Gastroesophageal sphincter (tissue), 4 donors: ENCODE measurements at places on chromosomes 7 and 10.

- no peak for ATAC-seq
Measured at GRCh38 chr10:93124580-93125318, 51.1 kb downstream of the CYP26A1 start.

DNA sequence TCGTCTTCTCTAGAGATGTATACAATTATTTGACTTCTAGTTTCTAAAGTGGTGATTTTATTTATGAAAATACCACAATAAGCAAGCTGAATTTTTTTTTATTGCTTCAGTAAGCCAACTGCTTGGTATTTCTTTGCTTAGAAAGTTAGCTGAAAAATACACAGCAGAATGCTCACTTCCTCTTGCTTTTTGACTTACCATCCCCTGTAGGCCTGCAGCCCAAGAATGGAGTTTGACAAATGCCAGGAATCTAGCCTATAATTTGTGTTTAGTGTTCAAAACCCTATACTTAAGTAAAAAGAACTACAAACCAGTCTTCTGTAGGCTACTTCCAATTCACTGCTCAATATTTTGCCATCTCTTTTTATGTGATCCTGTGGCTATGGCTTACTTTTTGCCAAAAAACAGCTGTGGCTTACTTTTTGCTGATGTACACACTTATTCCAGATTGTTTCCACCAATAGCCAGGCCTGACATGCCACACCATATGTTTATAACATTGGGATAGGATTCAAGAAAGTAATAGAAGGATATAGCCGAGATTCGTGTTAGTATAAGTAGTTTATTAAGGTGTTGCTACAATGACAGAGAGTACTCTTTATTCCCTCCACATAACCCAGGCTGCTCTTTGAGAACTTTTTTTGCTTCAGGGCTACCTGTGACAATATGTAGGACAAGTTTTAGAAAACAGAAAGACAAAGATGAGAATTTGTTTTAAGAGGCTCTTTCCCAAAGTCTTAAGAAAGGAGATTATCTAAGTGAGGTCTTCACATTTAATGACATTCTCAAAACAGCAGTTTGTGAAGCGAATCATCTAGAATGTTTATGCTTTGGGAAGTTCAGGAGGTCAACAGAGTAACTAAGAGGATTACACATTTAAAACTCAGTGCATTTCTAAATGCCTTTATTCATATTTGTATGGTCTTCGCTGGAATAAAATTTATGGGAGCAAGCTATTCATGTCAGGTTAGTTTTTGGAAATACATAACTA, 263.9 kb upstream of the FZD1 start:
- ATAC-seq: no peak

DNA sequence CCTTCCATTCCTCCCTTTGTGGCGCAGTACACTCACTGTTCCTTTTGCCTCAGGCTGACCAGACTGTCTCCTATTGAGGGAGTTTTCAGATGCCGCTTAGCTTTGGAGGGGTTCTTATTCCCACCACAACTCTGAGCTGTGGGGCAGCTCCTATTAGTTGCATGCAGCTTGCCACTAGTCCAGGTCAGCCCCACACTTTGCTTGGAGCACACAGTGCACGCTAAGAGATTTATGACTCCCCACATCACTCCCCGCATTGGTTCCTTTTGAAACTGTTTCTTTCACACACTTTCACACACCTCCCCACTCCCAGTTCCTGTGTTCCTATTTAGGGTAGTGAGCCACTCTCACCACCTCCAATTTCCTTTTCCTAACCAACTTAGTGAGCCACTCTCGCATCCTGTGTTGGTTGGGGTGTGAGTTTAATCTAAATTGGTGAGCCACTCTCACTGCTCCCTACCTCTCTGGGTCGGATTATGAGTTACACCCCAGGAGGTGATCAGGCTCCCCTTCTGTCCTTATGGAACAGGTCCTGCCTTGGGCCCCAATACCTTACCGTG, 10.4 kb upstream of the ZNF485 start:
- ATAC-seq: no peak

DNA sequence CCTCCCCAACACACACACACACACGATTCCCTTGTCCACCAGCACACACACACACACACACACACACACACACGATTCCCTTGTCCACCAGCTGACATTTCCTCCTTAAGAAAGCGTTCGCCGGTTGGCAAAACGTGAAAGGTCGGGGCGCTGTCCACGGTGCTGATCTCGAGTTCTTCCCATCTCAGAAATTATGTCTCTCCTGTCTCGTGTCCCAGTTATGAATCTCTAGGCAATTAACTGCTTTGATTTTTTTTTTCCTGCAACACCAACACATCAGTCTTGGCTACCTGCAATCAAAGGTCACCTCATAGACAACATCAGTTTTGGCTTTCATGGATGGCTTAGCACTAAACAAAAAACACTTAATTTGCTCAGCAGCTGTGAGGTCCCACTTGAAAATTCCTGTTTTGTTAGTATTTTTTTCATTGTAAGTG, 1.9 kb downstream of the INA start:
- ATAC-seq: no peak

- ATAC-seq: no peak
Measured at GRCh38 chr7:117251687-117252086, 71.2 kb downstream of the WNT2 start.

- no peak for ATAC-seq
Measured at GRCh38 chr10:119406601-119407253, 135.8 kb downstream of the RGS10 start.

- no peak for ATAC-seq
Measured at GRCh38 chr7:111475419-111475748, 86.9 kb downstream of the IMMP2L start.

DNA sequence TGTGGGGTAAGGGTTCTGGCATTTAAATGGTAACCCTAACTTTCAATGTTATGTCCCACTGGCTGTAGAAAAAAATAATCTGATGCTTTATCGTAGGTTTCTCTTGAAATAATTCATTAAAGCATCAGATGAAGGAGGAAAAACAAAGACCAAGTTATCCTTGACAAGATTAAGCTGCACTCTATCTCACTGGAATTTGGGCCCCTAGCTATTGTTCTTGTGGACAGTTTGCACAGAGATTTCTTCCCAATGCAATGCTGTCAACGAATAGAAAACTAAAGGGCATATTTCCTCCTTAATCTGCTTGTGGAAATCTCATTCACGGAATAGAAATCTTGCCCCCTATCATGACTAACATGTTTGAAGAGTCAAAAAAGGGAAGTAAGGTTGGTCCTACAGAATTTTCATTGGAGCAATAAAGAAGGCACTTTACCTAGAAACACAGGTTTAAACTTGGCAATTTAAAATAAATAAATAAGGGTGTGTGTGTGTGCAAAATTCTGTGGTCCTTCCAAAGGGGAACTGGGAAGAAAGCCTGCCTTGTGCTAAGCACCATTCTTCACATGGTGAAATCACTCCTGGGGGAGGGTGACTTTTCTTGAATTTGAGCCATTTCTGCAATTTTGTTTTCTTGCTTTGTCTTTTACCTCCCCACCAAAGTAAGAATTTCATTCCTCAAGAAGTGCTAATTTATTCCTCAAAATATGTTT, 242.8 kb downstream of the GLI3 start:
- ATAC-seq: no peak

DNA sequence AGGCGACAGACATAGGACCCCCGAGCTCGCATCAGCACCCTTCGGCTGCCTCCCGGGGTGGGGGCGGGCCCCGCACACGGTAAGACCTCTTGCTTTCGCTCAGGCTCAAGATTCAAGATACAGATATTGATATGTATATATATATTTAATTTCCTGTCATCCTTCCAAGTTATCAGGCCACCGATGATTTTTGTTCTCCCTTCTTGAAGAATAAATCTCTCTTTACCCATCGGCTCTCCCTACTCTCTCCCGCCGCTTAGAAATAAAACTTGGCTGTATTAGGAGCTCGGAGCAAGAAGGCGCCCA, 603 bp downstream of the ADRA2A start:
- no peak for ATAC-seq

GRCh38 chr7:138970952-138971351, 10.2 kb downstream of the KIAA1549 start:
- ATAC-seq: no peak

GRCh38 chr10:85643845-85644525, 722.6 kb downstream of the GRID1 start:
- no peak for ATAC-seq

DNA sequence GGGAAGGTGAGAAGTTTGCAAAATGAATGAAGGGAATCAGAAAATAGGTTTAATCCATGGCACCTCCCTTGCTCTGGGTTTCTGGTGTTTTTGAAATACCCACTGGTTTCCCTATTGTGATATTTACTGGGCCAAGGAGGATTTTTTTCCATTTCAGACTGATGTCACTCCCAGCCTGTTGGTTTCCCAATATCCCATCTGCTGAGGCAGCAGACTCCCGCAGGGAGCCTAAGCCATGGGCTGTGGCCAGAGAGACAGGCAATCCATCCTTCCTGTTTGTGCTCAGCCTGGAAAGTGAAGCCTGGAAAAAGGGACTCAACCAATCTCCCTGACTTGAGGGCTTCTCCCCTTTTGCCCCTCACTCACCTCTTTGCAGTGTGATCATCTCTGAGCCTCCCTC, 22.8 kb downstream of the FAM107B start:
- ATAC-seq: peak; percentile 91

GRCh38 chr7:138726288-138726687, 25.1 kb upstream of the SVOPL start:
- ATAC-seq: no peak

DNA sequence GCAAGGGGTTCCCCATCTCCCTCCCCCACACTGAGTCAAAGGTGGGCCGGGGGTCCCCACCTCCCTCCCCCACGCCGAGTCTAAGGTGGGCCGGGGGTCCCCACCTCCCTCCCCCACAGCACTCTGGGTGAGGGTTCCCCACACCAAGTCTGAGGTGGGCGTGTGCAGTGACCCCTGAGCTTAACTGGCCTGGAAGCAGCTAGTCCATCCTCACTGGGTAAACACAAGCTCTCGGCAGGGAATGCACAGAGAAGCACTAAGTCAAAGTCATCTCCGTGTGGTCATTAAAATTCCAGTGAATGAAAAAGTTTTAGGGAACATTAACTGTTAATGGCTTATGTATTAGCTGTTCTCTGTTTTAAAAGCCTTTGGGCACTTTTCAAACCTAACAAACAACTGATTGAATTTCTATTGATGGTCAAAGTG, 43.7 kb upstream of the PRKAR1B start:
- no peak for ATAC-seq

GRCh38 chr10:12929381-12929780, 72.1 kb downstream of the CCDC3 start:
- no peak for ATAC-seq

DNA sequence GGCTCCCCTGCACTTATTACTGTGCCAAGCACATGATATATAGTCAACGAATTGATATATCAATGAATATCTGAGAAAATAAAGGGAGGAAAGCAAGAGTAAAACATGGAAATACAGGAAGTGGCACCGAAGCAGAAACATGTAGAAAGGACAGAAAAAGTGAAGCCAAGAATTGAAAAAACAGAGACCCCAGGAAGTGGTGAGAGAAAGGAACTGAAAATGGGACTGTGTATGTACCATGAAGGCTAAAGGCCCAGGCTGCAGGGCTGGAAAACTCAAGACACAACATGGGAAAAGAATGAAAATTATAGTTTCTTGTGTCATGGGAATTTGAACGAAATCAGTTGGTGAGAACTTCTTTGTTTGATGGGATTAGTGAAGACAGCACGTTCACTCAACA, 60.6 kb downstream of the MAP3K8 start:
- ATAC-seq: no peak

- no peak for ATAC-seq
Measured at GRCh38 chr7:14690486-14690885, 212.1 kb downstream of the DGKB start.

DNA sequence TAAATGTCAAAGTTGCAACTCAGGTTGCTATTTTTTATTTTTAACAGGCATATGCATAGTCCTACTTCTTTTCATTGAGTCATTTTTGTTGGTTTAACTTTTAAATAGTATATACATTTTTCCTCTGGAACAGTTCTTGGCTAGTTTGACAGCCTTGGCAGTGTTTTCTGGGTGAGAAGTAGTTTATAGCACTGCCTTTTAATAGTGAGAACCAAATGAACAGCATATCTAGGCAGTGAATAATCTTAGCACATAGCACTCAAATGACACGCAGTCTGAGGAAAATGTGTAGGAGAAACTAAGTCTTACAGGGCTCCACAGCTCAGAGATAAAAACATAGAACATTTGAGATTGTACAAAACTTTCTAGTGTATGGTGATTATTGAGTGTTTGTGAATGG, 265.5 kb upstream of the POT1 start:
- no peak for ATAC-seq

- peak; percentile 34 for ATAC-seq
Measured at GRCh38 chr7:130838738-130839137, 104.7 kb upstream of the KLF14 start.

DNA sequence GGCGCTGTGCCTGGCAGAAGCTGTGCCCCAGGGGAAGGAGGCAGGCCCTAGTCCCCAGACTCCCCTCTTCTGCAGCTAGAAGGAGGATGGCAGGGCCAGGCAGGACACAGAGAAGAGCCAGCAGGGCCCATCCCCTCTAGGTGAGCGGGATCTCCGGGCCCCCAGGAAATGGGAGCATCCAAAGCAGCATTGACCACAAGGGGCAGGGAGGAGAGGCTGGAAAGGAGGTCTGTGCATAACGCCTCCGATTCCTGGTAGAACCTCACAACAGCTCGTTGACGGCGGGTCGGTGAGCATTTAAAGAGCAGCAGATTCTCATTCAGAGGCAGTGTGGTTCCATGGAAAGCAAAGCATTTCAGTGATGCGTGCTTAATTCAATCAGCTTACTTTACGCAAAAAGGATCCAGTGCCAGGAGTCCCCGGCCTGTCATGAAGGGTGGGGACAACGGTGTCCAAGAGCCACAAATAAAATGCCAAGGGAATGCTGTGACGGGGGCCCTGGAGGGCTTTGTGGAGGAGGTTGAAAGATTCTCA, 41.0 kb downstream of the CLRN3 start:
- no peak for ATAC-seq

DNA sequence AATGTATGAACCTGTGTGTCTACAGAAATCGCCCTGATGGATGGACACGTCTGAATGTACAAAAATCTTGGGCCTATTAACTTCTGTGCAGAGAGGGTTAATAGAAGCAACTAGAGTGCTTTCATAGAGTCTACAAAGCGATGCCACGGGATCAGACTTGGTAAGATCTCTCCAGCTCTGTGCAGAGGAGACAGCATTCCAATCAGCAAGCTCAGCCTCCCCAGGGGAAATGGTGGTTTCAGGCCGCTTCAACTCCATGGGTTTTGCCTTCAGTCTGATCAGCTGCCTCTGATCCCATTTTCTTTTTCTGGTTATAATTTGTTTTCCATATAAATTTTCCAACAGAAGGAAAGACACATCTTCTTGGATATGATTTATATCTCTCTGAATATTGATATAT, 35.1 kb upstream of the COBL start:
- ATAC-seq: no peak

DNA sequence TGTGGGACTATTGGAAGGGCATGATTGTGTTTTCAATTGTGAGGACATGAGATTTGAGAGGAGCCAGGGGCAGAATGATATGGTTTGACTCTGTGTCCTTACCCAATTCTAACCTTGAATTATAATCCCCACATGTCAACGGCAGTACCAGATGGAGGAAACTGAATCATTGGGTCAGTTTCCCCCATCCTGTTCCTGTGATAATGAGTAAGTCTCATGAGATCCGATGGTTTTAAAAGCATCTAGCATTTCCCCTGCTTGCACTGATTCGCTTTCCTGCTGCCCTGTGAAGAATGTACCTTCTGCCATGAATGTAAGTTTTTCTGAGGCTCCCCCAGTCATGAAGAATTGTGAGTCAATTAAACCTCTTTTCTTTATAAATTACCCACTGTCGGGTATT, 1367.1 kb downstream of the XPNPEP1 start:
- ATAC-seq: no peak

- ATAC-seq: no peak
Measured at GRCh38 chr7:115516341-115516740, 514.2 kb downstream of the TFEC start.
